ENCODE measurements at places on chromosomes 3 and 15. TPM values are rescaled to one million over a fixed set of nuclear protein-coding genes. Genes with fewer than 3 reads are reported as not detected.

GRCh38 chr15:88982946-88983342 is 69.8 kb upstream of the MFGE8 start:
- H3K4me3 ChIP-seq = no peak overlapping the region
- peak overlapping the region; percentile 66 for H3K27ac ChIP-seq
- DNase-seq = no peak
- peaks cover 29% of the 10 kb centered on the region for H3K4me1 ChIP-seq
- H3K27me3 ChIP-seq = no peaks in the 10 kb centered on the region
- H3K36me3 ChIP-seq = no peaks in the 10 kb centered on the region

GRCh38 chr3:9499455-9500107 is 54.0 kb downstream of the LHFPL4 start:
- H3K27ac ChIP-seq = no peak overlapping the region
- peaks cover 30% of the 10 kb centered on the region for H3K27me3 ChIP-seq
- H3K36me3 ChIP-seq = no peaks in the 10 kb centered on the region
- H3K4me1 ChIP-seq = no peaks in the 10 kb centered on the region

DNA sequence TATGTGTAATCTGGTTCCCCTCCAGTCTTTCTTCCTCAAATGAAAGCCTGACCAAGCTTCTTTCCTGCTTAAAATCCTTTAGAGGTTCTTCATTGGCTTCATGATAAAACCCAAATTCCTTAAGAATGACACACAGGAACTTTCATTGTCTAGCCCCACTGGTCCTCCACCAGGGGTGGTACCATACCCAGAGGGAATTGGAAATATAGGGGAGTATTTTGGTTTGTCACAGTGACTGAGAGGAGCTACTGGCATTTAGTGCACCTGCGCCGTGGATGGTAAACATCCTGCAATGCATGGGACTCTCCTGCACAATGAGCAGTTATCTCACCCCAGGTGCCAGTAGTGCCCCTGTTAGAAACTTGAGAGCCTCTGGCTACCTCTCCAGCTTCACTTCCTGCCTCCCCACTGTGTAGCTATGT is 10.8 kb downstream of the ZWILCH start:
- no peak overlapping the region for H3K27ac ChIP-seq
- no peaks in the 10 kb centered on the region for H3K27me3 ChIP-seq
- no peak for DNase-seq
- no peak overlapping the region for H3K4me3 ChIP-seq
- H3K4me1 ChIP-seq = no peaks in the 10 kb centered on the region
- no peaks in the 10 kb centered on the region for H3K36me3 ChIP-seq

DNA sequence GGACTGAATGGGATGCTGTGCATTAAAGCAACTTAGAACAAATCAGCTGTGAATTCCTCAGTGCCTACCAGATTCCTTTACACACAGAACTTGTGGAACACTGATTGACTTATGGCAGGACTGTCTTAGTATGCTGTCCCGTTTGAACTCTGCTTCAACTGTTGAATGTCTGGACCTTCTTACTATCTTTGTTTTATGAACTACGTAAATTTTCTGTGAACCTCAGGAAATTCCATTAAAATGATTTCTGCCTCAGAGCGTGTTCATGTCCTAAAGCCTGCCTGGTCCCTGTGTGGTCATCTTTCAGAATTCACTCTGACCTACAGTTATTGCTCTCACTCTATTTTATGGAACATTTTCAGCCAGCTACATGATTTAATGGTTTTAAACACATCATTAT is 29.4 kb upstream of the FBN1 start:
- no peaks in the 10 kb centered on the region for H3K4me1 ChIP-seq
- no peak overlapping the region for H3K27ac ChIP-seq
- H3K27me3 ChIP-seq = no peaks in the 10 kb centered on the region
- DNase-seq = no peak
- no peak overlapping the region for H3K4me3 ChIP-seq

Gene TM4SF18
- total RNA-seq = 1.7 TPM

- DNase-seq = no peak
- H3K4me3 ChIP-seq = no peak overlapping the region
- H3K4me1 ChIP-seq = no peaks in the 10 kb centered on the region
Observed at GRCh38 chr3:10466186-10466585, 39.2 kb downstream of the ATP2B2 start.
